ENCODE measurements at places on chromosomes 4 and X.

DNA sequence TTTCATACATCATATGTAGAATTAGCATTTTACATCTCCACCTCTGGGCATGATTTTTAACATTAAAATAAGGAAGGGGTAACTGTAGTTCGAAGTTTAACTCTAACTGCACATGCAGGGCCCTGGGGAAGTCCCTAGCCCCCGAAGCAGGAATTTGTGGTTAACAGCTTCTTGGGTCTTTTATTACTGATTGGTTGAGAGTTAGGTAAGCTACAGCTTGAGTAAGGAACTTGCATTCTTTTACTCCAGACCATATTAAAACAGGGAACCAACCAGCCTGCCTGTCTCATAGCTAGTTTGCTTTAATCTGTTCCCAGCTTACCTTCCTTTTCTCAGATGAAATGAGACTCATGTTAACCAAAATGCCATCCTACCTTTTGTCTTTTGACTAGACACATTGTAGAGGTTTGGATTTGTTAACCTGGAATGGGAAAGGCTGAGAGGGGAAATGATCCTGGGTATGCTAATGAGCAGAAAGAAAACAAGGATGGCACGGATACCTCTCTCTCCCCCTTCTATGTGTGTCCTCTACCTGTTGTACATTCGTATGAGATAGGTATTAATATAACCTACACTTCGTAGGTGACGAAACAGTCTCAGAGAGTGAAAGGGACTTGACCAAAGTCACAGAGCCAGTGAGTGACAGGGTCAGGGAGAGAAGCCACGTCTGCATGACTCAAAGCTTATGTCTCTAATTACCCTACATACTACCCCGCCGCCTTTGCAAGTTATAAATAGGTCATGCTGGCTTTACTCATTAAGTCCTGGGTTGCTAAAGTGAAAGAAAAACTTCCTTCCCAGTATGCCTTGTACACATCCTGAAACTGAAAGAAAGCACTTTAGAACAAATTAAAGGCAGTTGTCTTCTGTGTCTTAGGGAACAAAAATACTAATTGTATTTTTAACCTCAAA, 119.5 kb upstream of the AFF2 start:
- H3K36me3 ChIP-seq = no peaks in the 10 kb centered on the region
- no peaks in the 10 kb centered on the region for H3K27me3 ChIP-seq
- peak overlapping the region; percentile 46 for H3K4me3 ChIP-seq
- peaks cover 21% of the 10 kb centered on the region for H3K4me1 ChIP-seq

GRCh38 chr4:135065366-135065765, 863.8 kb upstream of the PABPC4L start:
- no peak overlapping the region for H3K4me3 ChIP-seq
- H3K36me3 ChIP-seq = no peaks in the 10 kb centered on the region
- DNase-seq = no peak
- no peak overlapping the region for H3K27ac ChIP-seq
- H3K27me3 ChIP-seq = no peaks in the 10 kb centered on the region

- H3K27ac ChIP-seq = no peak overlapping the region
- no peaks in the 10 kb centered on the region for H3K4me1 ChIP-seq
- DNase-seq = no peak
- no peak overlapping the region for H3K4me3 ChIP-seq
- H3K36me3 ChIP-seq = no peaks in the 10 kb centered on the region
These were observed 1606.2 kb upstream of the PCDH7 start for GRCh38 chr4:29113960-29114359.

- H3K36me3 ChIP-seq = no peaks in the 10 kb centered on the region
- H3K4me1 ChIP-seq = no peaks in the 10 kb centered on the region
- H3K27me3 ChIP-seq = no peaks in the 10 kb centered on the region
These were observed 44.8 kb upstream of the PITX2 start for GRCh38 chr4:110667670-110668069.

DNA sequence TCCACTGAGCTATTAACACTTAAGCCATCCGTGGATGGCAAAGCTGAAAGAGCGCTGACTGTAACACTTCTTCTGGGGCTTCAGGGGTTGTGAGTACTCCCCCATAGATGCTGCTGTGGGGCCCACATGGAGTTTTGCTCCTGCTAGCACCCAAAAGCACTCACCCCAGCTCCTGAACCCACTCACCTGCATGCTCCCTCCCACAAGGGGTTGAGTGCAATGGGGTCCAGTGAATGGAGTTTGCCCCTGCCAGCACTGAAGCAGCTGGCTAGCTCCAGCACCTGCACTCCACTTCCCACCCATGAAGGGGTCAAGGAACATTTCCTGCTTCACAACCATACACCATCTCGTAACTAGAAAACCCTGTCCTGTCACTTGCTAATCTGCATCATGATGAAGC, 78.9 kb downstream of the IL21 start:
- H3K27me3 ChIP-seq = no peaks in the 10 kb centered on the region
- H3K4me3 ChIP-seq = no peak overlapping the region
- H3K4me1 ChIP-seq = peaks cover 9% of the 10 kb centered on the region
- DNase-seq = no peak
- no peaks in the 10 kb centered on the region for H3K36me3 ChIP-seq
- no peak overlapping the region for H3K27ac ChIP-seq

GRCh38 chr4:23033796-23034195, 341.1 kb downstream of the GBA3 start:
- no peaks in the 10 kb centered on the region for H3K27me3 ChIP-seq
- H3K4me1 ChIP-seq = no peaks in the 10 kb centered on the region
- H3K36me3 ChIP-seq = no peaks in the 10 kb centered on the region
- H3K4me3 ChIP-seq = no peak overlapping the region

GRCh38 chr4:110414561-110414920, 61.4 kb upstream of the ENPEP start:
- DNase-seq = no peak
- H3K27me3 ChIP-seq = peaks cover 5% of the 10 kb centered on the region
- H3K4me1 ChIP-seq = no peaks in the 10 kb centered on the region

- H3K27me3 ChIP-seq = no peaks in the 10 kb centered on the region
- no peaks in the 10 kb centered on the region for H3K36me3 ChIP-seq
- H3K4me3 ChIP-seq = no peak overlapping the region
- no peak for DNase-seq
- no peak overlapping the region for H3K27ac ChIP-seq
These were observed 37.2 kb upstream of the PTPN13 start for GRCh38 chr4:86556791-86557415.

DNA sequence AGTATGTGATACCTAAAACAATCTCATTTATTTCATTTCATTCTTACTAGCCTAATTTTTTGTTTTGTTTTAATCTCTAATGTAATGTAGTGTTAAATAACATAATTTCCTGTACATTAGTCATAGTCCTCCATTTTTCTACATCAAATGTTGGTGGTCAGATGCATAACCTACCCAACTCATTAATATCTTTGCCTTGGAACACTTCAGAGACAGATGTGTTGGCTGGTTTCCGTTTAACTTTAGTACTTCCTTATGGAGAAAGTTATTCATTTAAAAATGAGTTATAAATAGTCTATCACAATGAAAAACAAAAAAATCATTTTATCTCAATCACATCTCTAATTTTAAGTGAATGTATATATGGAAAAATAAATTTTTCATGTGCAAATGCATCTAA, 190.2 kb downstream of the ANTXR2 start:
- no peaks in the 10 kb centered on the region for H3K4me1 ChIP-seq
- H3K27me3 ChIP-seq = no peaks in the 10 kb centered on the region
- H3K36me3 ChIP-seq = no peaks in the 10 kb centered on the region
- DNase-seq = no peak
- H3K4me3 ChIP-seq = no peak overlapping the region

- peaks cover 12% of the 10 kb centered on the region for H3K36me3 ChIP-seq
- no peak for DNase-seq
- no peaks in the 10 kb centered on the region for H3K27me3 ChIP-seq
- H3K27ac ChIP-seq = no peak overlapping the region
These were observed 29.3 kb downstream of the FAM199X start for GRCh38 chrX:104195489-104196084.

GRCh38 chr4:65538571-65538970, 131.7 kb downstream of the EPHA5 start:
- H3K36me3 ChIP-seq = no peaks in the 10 kb centered on the region
- H3K27me3 ChIP-seq = no peaks in the 10 kb centered on the region
- no peak overlapping the region for H3K27ac ChIP-seq
- H3K4me3 ChIP-seq = no peak overlapping the region

DNA sequence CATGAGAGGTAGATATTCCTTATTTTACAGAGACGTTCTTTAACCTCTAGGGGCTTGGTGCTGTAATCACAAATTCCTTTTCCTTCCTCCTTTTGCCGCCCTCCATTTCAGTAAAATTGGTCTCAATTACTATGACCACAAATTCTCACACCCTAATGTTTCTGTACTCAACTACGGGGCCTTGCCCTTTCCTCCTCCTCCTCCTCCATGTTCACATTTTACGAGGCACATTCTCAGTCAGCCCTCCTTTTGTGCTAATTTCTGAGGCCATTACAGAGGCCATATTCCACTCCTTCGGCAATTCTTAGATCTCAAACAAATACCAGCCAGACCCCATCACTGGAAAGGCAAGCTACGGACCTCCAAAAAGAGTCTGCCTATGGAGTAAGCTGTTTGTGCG, 92.1 kb downstream of the SH3KBP1 start:
- peaks cover 45% of the 10 kb centered on the region for H3K4me1 ChIP-seq
- no peak for DNase-seq
- no peaks in the 10 kb centered on the region for H3K27me3 ChIP-seq
- H3K4me3 ChIP-seq = peak overlapping the region; percentile 5

DNA sequence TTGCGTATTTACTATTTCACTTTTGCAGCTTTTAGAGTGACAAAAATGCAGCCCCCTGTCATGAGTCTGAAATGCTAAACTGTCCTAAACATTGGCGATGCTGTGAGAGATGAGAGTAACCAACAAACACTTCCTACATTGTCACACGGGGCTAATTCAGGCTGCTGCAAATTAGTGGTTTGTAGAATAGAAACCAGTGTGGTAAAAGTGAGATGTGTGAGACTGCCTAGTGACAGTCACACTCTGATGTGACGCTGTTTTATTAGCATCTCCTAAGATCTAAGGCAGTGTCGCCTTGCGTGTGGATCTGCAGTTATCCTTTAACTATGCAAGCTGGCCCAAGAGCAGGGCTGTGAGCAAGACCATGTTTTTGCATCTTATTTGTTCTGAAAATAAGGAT, 800.2 kb upstream of the TENM3 start:
- no peak overlapping the region for H3K27ac ChIP-seq
- H3K4me1 ChIP-seq = no peaks in the 10 kb centered on the region
- H3K27me3 ChIP-seq = no peaks in the 10 kb centered on the region
- no peak for DNase-seq

- no peaks in the 10 kb centered on the region for H3K27me3 ChIP-seq
- no peaks in the 10 kb centered on the region for H3K36me3 ChIP-seq
These were observed 69.4 kb downstream of the RWDD4 start for GRCh38 chr4:183589461-183590099.

GRCh38 chr4:122163767-122164166, 11.6 kb downstream of the BLTP1 start:
- DNase-seq = no peak
- no peaks in the 10 kb centered on the region for H3K27me3 ChIP-seq
- H3K4me3 ChIP-seq = no peak overlapping the region

GRCh38 chr4:152247271-152247975, 288.5 kb downstream of the FBXW7 start:
- peaks cover 30% of the 10 kb centered on the region for H3K4me1 ChIP-seq
- H3K27ac ChIP-seq = no peak overlapping the region
- H3K4me3 ChIP-seq = no peak overlapping the region
- no peaks in the 10 kb centered on the region for H3K36me3 ChIP-seq
- no peaks in the 10 kb centered on the region for H3K27me3 ChIP-seq
- no peak for DNase-seq

GRCh38 chr4:140595065-140595464, 26.3 kb upstream of the UCP1 start:
- H3K27me3 ChIP-seq = no peaks in the 10 kb centered on the region
- no peak overlapping the region for H3K27ac ChIP-seq
- no peaks in the 10 kb centered on the region for H3K4me1 ChIP-seq
- DNase-seq = no peak
- H3K36me3 ChIP-seq = no peaks in the 10 kb centered on the region

DNA sequence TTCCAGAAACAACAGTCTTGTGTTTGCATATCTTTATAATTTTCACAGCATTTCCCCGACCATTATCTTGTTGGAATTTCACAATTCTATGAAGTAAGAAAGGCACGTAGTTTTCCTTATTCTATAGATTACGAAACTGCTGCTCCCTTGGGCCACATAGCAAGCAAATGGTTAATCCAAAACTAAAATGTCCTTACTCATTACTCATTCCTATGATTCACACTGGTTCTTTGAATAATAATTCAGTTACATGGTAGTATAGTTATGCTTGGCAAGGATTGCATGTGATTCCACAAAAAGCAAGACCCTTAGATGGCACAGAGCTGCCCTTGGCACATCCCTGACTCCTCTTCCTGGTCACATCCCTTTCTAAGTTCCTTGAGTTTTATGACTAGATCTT, 51.2 kb downstream of the OR13H1 start:
- H3K4me3 ChIP-seq = no peak overlapping the region
- no peak overlapping the region for H3K27ac ChIP-seq
- no peaks in the 10 kb centered on the region for H3K36me3 ChIP-seq
- H3K4me1 ChIP-seq = no peaks in the 10 kb centered on the region
- no peak for DNase-seq
- no peaks in the 10 kb centered on the region for H3K27me3 ChIP-seq

DNA sequence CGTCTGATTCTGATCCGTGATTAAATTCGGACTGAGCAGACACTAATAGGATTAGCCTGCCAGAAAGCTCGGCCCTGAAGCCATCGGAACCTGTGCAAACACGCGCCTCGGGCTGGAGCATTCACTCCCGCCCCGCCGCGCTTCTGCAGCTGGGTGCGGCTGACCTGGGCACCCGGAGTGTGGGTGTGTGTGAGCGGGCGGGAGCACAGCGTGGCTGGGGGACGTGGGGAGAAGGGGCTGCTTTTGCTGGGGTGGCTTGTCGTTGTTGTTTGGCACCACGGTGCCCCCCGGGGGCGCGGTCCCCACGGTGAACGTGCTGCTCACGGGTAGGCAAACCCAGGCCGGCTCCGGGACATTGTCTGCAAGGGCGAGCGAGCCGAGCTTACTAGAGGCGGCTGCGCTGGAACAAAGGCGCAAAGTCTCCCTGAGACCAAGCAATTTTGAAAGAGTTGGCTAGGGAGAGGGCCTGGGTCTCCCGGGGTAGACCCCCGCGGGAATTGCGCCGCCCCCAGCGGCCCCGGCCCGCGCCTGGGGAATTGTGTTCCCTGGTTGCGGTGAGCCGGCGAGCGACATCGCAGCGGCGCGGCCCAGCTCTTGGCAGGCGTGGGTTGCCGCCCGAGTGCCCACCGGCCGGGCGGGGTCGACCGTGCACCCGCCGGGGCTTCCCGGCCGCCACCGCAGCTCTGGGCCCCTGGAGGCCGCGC, 1.4 kb downstream of the MAMLD1 start:
- H3K4me1 ChIP-seq = peaks cover 42% of the 10 kb centered on the region
- no peaks in the 10 kb centered on the region for H3K36me3 ChIP-seq
- no peak overlapping the region for H3K27ac ChIP-seq
- DNase-seq = no peak
- H3K4me3 ChIP-seq = peak overlapping the region; percentile 58

- peaks cover 99% of the 10 kb centered on the region for H3K4me1 ChIP-seq
- H3K4me3 ChIP-seq = no peak overlapping the region
- H3K36me3 ChIP-seq = peaks cover 90% of the 10 kb centered on the region
- no peaks in the 10 kb centered on the region for H3K27me3 ChIP-seq
- DNase-seq = no peak
These were observed 5.4 kb downstream of the WDR1 start for GRCh38 chr4:10111067-10111801.

GRCh38 chrX:64204701-64205440, 637 bp downstream of the AMER1 start:
- peaks cover 24% of the 10 kb centered on the region for H3K4me1 ChIP-seq
- H3K4me3 ChIP-seq = peak overlapping the region; percentile 86
- H3K27me3 ChIP-seq = no peaks in the 10 kb centered on the region
- H3K27ac ChIP-seq = no peak overlapping the region
- DNase-seq = peak; percentile 13
- H3K36me3 ChIP-seq = no peaks in the 10 kb centered on the region

- no peak for DNase-seq
- no peak overlapping the region for H3K4me3 ChIP-seq
- no peaks in the 10 kb centered on the region for H3K4me1 ChIP-seq
- no peaks in the 10 kb centered on the region for H3K27me3 ChIP-seq
- no peak overlapping the region for H3K27ac ChIP-seq
- H3K36me3 ChIP-seq = no peaks in the 10 kb centered on the region
These were observed 165.0 kb downstream of the ZNF674 start for GRCh38 chrX:46380148-46380752.
